ENCODE measurements at places on chromosomes 16 and 17.

- DNase-seq, result no peak
Observed at GRCh38 chr17:8872705-8873435, 5.4 kb upstream of the PIK3R6 start.

DNA sequence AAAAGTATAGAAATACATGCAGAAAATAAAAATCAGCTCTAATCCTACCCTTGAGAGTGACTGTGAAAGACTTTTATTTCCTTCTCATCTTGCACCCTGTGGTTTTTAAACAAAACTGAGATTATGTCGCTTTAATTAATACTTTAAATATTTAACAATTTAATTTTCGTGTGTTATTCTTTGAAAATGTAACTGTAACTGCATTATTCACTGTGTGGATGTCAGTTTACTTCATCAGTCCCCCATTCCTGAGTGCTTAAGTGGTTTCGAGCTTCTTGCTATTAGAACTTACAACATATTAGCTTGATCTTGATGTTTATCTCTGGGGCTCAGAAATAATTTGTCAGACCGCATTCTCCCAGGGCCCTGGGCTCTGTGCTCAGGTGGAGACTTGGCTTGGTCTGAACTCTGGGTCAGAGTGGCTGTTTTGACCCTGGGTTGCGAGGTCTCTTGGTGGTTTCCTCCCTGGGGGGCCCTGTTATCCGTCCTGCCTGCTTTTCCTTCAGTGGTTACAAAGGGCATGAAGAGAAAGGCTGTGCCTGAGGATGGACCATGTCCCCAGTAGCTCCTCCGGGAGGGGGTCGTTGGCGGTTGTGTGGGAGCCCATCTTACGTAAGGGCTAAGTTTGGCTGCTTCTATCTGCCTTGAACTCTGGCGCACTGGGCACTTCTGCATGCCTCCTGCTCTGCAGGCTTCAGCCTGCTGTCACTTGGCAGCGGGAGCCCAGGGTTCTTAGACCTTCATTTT is 25.7 kb downstream of the AKAP1 start:
- DNase-seq, result no peak

DNA sequence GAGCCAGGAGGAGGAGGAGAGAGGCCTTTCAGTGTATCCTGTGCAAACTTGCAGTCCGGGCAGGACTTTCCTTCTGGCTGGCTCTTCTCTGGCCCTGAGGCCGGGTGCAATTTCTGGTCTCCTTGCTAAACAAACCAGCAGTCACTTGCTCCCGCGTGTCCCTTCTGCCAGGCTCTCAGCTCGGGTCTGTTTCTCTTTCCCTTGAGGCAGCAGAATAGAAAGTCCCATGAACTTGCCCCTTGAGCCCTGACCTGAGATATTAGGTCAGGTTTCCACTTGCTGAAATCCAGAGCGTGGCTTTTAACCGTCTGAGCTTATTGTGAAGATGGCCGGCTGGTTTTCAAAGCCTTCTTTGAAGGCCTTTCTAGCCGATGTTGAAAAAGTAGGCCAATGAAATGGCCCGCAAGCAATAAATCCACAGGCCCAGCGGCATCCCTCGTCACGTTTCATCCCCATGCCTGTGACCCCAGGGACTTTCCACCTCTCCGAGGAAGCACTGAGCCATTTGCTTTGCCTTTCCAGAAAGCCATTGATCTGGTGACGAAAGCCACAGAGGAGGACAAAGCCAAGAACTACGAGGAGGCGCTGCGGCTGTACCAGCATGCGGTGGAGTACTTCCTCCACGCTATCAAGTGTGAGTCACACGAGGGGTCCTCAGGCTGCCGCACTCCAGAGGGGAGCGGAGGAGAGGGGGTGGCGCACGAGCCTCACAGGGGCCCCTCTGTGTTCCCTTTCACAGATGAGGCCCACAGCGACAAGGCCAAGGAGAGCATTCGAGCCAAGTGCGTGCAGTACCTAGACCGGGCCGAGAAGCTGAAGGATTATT is 4.5 kb downstream of the VPS4A start:
- no peak for DNase-seq

DNA sequence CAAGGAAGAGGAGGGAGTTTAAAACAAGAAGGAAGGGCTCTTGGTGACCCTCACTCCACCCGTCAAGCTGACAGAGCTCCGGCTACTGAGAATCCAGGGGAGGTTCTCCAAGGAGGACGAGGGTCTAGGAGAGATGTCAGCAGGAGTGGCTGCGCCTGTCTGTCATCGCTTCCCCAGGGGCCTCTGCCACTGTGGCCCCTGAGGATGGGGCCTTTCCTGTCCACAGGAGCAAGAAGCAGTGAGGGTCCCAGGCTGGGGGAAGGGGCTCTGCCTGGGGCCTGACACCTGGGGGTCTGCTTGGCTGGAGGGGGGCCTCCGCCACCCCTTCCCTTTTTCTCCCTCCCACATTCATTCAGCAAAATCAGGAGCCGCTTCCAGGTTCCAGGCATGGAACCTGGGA is 66.5 kb upstream of the TNRC6C start:
- no peak for DNase-seq

GRCh38 chr16:79286646-79287423 is 313.7 kb downstream of the MAF start:
- DNase-seq, result no peak

GRCh38 chr17:7418472-7419152 is 1.5 kb upstream of the SPEM1 start:
- DNase-seq, result no peak

GRCh38 chr17:76438906-76439305 is 14.0 kb downstream of the UBE2O start:
- no peak for DNase-seq

DNA sequence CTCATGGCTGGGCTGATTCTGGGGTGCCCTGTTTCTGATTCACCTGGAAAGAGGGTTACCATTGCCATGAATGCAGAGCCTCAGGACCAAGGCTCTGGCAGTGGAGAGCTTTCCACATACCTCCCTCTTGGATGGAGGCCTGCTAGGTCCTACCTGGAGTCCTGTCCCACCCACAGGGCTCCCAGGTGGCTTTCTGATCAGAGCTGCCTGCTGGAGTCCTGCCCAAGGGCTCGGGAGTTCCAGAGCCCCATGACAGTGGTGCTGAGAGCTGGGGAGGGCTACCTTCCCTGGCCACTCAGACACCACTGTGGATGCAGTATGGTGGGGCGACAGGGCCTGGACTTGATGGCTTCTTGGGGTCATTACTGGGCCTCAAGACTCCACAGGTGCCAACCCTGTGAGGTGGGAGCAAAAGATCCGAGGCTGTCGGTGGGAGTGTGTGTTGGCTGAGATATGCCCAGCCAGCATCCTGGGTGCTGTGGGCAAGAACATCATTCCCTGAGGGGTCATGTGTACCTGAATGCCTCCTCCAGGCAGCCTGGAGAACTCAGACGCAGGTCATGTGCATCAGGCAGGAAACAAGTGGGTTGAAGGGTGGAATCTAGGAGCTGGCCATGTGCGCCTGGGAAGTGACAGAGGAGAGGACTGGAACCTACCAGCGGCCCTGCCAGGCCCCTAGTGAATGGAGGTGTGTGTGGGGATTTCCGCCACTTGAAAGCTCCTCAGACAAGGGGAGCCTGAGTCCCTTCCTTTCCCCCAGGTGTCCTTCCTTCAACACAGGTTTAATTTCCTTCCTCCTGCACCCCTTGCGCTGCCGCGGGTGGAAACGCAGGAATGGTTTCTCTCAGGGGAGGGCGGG is 2.3 kb upstream of the WNT3 start:
- no peak for DNase-seq

DNA sequence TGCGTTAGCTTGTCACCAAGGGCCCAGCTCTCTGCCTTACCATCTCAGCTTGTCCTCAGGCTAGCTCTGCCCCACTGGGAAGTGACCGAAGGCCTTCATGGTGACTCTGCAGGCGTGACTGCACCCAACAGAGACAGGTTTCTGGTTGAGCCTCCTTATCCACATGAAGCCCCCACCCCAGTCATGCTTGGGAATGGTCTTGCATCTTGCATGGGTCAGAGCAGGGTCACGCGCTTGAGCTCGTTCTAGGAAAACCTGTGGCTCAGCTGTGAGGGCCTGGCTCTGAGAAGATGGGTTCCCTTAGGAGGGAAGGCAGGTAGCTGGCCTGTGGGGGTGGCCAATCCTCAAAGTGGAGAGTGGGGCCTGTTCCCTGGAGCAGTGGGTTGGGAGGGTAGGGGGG is 122.8 kb downstream of the BANP start:
- no peak for DNase-seq

GRCh38 chr16:19086322-19087199 is 19.1 kb downstream of the COQ7 start:
- DNase-seq, result peak; percentile 37

- DNase-seq, result no peak
Observed at GRCh38 chr16:15439521-15439920, 5.1 kb downstream of the BMERB1 start.

- DNase-seq, result peak; percentile 25
Observed at GRCh38 chr17:2303204-2304188, at the start of the genes SMG6 and SRR. TSS of gene SMG6 (minus strand) at chr17:2303785. CDS start at chr17:2303720, 65 bp downstream. TSS of gene SRR (plus strand) at chr17:2303950. CDS start at chr17:2315561, 11,611 bp downstream.

DNA sequence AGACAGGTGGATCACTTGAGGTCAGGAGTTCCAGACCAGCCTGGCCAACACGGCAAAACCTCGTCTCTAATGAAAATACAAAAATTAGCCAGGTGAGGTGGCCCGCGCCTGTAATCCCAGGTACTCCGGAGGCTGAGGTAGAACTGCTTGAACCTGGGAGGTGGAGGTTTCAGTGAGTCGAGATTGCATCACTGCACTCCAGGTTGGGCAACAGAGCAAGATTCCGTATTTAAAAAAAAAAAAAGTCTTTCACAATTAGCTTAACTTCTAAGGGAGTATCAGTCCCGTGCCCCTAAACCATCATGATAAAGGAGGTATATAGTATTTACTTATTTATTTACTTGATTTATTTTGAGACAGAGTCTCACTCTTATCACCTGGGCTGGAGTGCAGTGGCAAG is 3.4 kb upstream of the MEFV start:
- DNase-seq, result no peak

DNA sequence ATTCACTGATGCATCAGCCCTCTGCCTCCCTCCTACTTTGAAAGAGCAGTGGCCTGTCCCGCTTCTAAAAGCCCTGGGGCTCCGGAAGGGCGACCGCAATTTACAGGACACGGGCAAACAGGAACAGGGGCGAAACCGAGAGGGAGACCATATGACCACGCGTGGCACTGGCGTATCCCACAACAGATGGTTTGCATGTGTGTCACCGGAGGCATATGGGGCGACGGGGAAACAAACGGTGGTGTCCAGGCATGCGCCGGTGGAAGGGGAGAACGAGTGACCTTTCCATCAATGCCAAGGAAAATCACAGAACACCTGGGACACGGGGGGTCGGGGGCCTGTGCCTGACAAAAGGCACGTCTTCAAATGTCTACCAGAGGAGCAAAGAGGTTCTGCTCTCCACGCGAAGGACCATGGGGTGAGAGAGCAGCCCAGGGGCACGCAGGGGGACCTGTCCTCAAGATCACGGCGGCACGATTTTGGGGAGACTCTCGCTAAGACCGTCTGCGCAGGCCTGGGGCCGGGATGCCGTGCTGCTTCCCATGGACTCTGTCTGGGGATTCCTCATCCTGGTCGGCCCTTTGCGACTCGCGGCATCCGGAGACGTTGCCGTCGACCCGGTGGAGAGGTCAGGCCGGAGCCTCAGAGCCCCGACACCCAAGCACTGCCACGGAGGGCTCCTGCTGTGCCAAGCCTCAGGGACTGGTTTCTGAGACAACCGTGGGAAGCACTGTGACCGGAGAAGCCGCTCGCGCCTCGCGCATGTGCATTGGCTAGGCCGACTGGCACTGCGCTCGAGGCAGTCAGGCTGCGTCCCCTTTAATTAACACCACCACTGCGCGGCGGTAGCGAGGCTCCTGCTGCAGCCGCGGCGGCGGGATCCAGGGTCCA is 12.8 kb upstream of the KCNJ18 start:
- no peak for DNase-seq

GRCh38 chr16:51388516-51388951 is 237.5 kb upstream of the SALL1 start:
- DNase-seq, result no peak

DNA sequence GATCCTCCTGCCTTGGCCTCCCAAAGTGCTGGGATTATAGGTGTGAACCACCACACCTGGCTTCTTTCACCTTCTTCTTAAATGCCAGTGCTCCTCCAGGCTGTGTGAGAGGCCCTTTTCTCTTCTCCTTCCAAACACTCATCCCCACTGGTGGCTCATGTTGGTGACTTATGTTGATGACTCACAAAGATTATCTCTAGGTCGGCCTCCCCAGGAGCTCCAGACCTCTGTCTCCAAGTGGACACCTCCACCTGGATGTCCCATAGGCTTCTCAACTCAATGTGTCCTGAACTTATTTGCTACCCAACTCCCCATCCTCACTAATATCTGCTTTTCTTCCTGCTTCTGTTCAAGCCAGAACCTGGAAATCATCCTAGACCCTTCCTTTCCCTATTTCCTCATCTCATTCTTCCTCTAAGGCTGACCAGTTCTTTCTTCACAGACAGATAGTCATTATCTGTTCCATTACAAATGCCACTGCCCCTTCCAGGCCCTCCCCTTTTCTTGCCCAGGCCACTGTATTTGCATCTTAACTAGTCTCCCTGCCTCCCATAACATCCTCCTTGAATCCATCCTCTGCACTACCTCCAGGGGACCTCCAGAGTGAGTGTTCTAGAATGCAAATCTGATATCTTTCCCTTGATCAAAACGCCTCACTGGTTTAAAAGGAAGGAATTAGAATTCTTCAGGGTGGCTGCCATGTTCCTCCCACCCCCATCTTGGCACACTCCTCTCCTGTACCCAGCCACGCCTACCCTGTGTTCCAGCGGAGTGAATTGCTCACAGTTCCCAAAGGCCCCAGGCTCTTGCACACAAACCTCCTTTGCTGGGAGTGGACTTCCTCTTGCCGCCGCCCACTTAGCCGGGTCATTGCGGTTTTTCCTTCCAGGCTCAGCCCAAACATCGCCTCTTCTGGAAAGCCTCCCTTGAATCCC is 34.8 kb upstream of the FBXO47 start:
- DNase-seq, result peak; percentile 52

- no peak for DNase-seq
Observed at GRCh38 chr17:81254955-81255717, 16.0 kb downstream of the NDUFAF8 start.

DNA sequence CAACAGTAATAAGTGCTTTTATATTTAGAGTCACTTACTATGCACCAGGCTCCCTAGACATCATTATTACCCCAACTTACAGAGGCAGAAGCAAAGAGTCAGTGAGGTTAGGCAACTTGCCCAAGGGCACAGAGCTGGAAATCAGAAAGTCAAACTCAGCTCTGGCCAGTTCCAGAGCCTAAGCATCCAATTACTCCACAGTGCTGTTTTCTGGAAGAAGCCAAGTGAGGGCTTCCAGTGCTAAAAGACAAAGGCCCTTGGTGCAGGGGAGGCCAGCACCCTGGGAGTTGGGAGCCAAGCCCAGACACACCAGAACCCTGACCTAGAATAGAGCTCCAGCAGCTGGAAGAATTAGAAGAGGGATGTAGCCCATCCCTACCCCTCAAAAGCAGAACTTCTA is 40.2 kb downstream of the C17orf67 start:
- DNase-seq, result no peak

GRCh38 chr17:8465356-8465755 is 29.7 kb downstream of the NDEL1 start:
- no peak for DNase-seq

GRCh38 chr17:57447990-57448758 is 191.9 kb downstream of the MSI2 start:
- DNase-seq, result no peak

GRCh38 chr17:57906910-57907309 is 48.3 kb downstream of the CUEDC1 start:
- no peak for DNase-seq

All from AG09309 (cell line).